ENCODE measurements at places on chromosomes 5 and 9.

- DNase-seq, result no peak
Measured at GRCh38 chr5:113253037-113253436, 181.8 kb downstream of the TSSK1B start.

DNA sequence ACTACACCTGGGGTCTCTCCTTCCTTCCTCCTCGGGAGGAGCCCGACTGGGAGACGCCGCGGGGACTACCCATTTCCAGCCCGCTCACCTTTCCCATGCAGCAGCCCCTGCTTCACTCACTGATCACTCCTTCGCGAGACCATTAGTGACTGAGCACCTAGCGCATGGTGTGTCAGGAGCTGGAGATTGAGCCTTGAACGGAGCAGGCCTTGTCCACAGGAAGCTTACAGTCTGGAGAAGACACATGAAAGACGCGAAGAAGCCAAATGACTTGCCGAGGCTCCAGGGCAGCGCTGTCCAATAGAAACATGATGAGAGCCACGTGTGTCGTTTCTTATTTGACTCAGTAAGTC lies 283 bp upstream of the CFAP90 start:
- DNase-seq, result no peak

- DNase-seq, result no peak
Measured at GRCh38 chr9:71130521-71130920, 9.1 kb upstream of the TRPM3 start.

DNA sequence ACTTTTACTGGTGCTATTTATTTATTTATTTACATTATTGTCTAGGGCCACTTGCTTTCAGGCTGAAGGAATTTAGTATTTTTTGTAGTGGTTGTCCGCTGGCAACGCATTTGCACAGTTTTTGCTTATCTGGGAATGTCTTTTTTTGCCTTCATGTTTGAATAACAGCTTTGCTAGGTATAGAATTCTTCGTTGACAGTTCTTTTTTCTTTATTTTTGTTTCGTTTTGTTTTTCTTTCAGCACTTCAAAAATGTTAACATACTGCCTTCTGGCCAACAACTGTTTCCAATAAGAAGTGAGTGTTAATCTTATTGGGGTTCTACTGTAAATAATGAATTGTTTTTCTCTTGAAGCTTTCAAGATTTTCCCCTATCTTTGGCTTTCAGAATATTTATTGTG lies 252.7 kb upstream of the TARS1 start:
- DNase-seq, result no peak

- DNase-seq, result no peak
Measured at GRCh38 chr5:72272398-72272797, 47.6 kb downstream of the MRPS27 start.

- DNase-seq, result no peak
Measured at GRCh38 chr5:167594061-167594435, 697.4 kb upstream of the WWC1 start.

GRCh38 chr5:96683810-96684209 lies 21.6 kb downstream of the CAST start:
- DNase-seq, result no peak

GRCh38 chr5:55913466-55914413 lies 62.6 kb downstream of the IL31RA start:
- DNase-seq, result no peak

DNA sequence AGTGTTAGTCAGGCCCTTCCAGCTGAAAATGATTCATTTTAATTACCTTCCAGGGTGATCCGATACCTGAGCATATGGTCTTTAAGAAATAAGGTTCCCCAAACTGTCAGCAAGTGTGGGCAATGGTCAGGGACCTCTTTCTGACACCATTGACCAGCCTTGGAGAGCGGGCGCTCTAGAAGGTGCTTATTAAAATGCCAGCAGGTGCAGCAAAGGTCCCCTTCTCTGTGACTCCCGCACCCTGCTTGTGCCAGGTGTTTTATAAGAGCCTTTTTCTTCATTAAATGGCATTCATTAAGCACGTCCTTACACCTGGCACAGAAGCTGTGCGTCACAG lies 85.3 kb downstream of the MVB12B start:
- no peak for DNase-seq

- no peak for DNase-seq
Measured at GRCh38 chr9:124782661-124783574, 6.0 kb downstream of the OLFML2A start.

GRCh38 chr5:71640408-71640807 lies 53.3 kb downstream of the MCCC2 start:
- no peak for DNase-seq

GRCh38 chr5:73378070-73378469 lies 70.5 kb downstream of the FOXD1 start:
- DNase-seq, result no peak

GRCh38 chr5:60675286-60675685 lies 24.7 kb downstream of the DEPDC1B start:
- no peak for DNase-seq

DNA sequence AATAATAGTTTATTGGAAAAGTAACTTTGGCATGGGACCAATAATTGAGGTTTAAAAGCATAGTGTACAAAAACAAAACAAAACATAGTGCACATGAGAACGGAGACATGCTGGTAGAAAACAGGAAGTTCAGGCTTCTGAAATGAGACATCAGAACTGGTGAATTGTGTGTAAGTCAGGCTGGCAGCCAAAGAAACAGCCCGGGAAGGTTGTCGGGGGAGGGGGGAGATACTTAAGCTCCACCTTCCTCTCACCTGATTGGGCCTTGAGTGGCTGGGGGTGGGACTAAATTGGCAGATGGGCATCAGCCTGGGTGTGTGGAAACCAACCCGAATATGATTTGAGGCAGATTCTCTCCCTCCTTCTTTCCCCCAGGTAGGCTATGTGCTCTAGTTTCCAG lies 256.3 kb downstream of the SMARCA2 start:
- DNase-seq, result no peak

DNA sequence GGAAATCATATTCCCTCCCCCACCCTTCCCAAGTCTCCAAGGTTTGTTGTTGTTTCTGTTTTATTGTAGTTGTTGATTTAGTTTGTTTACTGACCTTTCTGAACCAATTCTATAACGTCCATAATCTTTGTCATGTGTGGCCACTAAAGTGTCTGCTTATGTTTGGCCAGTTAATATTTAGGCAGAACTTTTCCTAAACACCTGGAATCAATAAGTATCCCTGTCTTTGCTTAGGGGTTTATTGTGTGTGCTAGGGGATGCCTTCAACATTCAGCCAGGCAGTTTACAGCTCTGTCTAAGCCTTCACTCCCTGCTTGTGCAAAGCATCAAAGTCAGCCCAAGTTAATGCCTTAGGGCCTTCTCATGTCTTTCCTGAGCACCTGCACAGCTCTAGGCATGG lies 16.9 kb upstream of the LECT2 start:
- DNase-seq, result no peak

DNA sequence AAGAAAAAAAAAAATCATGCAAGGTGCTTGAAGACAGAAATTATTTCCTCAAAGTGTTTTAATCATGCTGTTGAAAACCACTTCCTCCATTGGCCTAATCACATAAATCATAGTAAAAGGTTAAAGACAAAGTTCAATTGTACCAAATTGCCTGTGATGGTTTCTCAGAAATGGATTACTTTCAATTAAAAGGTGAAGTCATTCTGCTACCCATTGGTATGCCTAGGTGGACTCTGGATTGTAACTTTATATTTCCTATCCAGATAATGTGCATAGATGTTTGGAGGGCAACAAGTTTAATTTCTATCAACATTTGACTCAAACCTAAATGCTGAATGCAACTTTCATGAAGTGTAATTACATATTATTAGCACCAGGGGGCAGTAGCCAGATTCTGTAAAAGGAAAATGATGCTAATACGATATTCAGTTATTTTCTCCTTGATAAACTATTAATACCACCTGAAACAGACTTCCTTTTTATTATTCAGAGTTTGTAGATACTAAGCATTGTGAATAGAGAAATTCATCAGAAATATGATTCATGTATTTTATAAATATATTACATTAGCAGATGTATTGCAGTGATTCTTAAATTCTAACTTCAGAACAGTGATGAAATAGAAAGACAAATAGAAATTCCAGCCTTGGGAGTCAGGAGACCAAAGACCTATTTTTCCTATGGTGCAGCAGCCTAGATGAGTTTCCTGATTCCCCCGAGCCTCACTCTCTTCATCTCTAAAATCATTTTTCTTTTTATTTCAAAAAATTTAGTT lies 148.2 kb downstream of the CAAP1 start:
- DNase-seq, result no peak

GRCh38 chr9:110777196-110777875 lies 108.7 kb downstream of the MUSK start:
- DNase-seq, result no peak

DNA sequence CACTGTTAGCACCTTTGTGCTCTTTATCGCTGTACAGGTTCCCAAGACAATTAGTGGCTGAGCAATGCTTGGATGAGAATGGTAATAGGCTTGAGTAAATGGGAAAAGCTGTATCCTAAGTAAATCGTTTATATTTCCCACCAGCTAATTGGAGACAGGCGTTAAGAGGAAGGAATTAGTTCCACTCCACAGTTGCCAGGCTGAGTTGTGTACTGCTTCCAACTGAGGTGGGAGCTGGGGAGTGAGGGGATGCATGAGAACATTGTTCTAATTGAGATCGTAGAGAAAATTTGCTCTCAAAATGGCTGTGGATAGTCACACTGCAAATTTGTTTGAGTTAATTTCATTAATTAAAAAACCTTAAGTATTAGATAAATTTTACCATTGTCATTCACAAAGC lies 285.0 kb upstream of the ADAMTSL1 start:
- no peak for DNase-seq

- no peak for DNase-seq
Measured at GRCh38 chr5:14729448-14730385, 65.2 kb downstream of the OTULIN start.

DNA sequence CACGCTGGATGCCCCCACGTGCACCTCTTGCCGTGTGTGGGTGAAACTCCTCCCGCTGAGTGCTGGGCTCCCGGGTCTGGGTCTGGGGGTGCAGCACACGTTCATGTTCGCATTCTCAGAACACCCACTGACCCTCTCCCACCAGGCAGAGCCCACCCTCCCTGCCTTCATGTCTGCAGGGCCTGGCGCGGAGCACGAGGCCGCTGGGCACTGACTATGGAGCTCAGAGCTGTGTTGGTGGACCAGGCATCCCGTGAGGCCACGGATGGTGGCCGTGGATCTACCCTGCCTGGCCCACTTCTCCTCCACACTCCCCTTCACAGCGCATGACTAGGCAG lies 8.8 kb downstream of the LCN12 start:
- DNase-seq, result no peak

- no peak for DNase-seq
Measured at GRCh38 chr5:128083811-128084227, 253 bp downstream of the SLC12A2 start.

DNA sequence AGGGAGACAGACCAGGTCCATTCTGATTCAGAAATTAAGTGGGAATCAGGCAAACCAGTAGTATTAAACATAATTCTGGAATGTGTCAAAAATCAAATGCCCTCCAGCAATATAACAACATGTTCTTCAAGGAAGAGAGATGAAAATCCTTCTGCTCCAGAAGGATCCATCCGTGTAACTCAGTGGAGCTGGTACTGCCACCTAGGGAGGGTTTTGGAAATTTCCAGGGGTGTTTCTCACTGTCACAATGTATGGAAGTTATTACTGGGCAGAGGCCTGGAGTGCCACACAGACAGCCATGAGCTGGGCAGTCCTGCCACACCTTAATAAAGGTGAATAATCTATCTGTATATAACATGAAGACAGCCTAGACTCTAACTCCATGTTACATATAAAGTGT lies 87.5 kb downstream of the TTLL11 start:
- no peak for DNase-seq

DNA sequence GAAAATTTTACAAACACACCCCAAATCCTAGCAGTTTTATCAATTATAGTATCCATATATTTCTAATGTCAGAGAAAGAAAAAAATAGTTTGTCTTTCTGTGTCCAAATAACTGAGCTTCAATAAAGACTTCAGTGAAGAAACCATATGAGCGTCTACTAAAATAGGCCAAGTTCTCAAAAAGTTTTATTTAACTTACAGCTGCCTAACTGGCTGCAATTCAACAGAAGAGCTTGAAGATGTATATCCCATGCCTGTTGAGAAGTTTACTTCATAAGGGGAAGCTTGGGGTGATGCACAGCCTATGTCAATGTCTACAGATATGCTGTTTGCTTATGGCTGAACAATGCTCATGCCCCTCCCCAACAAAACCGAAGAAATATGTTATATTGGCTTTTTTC lies 43.7 kb upstream of the ELOVL7 start:
- DNase-seq, result no peak

DNA sequence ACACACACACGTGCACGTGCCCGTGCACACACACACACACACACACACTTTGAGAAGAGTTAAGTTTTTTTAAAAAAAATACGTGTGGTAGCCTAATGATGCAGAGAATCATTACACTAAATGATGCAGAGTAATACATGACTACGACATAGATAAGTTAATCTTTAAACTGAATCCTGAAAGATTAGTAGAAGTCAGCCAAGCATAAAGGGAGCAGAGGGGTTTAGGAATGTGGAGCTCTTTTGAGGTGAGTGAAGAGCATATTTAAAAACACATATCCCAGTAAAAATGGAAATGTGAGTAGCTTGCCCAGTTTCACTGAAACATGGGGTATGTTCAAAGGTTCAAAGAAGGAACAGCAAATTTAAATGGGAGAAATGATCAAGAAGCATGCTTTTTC lies 61.3 kb upstream of the TYRP1 start:
- DNase-seq, result no peak

GRCh38 chr5:6048746-6049145 lies 329.6 kb downstream of the MED10 start:
- no peak for DNase-seq

DNA sequence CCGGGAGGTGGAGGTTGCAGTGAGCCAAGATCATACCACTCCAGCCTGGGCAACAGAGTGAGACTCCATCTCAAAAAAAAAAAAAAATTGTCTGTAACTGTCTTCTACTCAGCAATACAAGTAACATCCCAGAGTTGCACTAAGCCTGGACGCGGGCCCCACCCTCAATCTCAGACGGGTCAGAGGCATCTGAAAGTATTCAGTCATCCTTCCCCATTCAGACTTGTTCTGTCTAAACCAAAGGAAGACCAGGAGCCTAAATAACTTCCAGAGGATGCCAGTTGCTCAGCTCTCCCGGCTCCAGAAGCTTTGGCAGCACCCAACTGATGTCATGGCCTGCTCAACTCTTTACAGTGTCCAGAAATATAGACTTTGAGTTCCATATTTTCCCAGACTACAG lies 218.6 kb downstream of the AUH start:
- no peak for DNase-seq

DNA sequence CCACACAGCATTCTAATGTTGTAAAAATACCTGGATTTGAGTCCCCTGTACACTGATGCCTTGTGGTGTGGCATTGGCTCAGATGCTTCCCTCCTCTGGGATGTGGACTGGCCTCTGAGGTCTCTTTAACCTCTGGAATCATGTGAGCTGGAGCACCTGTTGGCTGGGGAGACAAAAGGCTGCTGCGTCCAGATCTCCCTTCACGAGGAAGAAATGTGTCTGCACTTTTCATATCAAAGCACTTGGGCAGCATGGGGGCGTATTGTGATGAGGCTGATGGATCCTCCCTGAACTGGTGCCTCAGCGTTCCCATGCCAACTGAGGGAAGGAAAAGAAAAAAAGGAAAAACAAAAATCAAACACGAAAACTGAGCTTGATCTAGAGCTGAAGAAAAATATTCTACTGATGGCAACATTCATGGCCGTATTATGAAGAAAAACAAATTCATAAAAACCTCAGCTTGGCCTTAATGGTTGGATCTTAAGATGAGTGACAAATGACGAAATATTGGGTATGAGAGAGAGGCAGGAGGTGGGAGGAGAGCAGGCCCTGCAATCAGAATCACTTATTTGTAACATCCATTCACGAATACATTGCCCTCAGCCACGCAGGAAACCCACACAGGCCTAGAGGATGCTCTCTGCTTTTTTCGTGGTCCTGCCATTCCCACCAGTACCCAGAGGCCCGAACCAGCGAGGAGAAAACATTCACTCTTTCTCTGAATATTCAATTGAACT lies 26.2 kb downstream of the GRIA1 start:
- DNase-seq, result no peak
